ENCODE measurements at places on chromosomes 11 and 22.

- ATAC-seq, result no peak
Measured at GRCh38 chr11:84819537-84819936, 807.6 kb downstream of the DLG2 start.

DNA sequence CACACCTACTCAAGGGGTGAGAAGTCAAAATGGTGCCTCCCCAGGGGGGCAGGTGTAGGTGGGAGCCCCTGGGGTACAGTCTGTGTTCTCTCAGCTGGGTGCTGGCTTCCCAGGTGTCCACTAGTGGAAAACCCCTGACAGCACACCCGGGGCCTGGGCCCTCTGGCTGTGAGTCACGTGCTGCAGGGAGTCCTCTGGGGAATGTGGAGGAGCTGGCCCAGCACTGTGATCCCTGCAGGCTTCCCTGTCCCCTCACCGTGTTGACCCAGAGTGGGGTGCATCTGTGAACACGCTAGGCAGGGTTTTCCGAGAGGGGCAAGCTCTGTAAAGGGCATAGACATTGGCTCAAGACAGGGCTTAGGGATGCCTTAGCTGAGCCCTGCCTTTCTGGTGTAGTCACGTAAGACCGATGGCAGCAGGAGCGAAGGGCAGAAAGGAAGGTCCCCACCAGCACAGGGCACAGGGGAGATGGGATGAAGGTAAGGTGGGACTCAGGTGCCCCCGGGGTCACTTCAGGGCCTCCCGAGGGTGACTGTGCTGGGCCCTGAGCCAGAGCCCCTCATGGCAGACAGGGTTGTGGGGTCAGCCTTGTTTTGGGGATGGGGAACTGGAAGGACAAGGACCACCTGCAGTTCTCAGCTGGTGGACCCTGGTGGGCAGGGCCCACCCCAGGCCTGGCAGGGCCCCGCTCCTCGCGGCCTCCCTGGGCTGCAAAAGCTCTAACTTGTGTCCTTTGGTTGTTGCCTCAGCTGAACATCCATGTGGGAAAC is 14.1 kb downstream of the DERL3 start:
- no peak for ATAC-seq

DNA sequence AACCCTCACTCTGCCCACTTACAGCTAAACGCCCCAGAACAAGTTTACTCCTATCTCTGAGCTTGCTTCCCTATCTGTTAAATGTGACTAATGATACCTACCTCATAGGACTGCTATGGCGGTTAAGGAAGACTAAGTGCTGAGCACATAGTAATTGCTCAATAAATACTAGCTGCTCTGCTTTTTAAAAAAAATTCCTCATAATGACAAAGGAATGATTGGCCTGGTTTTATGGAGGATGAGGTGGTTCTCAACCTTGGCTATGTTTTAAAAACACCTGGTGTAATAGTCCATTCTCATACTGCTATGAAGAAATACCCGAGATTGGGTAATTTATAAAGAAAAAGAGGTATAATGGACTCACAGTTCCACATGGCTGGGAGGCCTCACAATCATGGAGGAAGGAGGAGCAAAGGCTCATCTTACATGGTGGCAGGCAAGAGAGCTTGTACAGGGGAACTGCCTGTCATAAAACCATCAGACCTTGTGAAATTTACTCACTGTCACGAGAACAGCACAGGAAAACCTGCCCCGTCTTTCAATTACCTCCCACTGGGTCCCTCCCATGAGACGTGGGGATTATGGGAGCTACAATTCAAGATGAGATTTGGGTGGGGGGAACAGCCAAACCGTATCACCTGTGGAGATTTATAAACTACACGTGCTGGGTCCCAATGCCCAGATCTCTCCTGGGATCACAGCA is 127.2 kb upstream of the SYT13 start:
- no peak for ATAC-seq

DNA sequence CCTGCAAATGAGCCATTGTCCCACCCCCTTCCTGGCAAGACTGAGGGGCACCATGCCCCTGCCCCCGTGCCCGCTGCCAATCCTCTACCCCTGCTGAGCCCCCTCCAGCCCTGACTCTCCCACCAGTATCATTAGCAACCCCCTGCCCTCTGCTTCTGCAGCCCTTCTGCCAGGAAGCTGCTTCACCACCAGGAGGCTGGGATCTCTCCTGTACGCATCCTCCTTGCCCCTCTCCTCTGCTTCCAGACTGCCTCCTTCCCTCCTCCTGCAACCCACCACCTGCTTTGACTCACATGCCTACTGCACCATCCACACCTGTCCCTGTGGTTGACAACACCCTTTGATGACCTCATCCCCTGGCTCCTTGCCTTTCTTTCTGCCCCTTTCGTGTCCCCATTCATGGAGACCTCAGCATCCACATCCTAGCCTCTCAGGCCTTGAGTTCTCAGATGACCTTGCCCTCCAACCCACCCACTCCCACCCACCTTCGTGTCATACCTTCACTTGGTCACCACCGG is 13.4 kb upstream of the PNPLA3 start:
- no peak for ATAC-seq

DNA sequence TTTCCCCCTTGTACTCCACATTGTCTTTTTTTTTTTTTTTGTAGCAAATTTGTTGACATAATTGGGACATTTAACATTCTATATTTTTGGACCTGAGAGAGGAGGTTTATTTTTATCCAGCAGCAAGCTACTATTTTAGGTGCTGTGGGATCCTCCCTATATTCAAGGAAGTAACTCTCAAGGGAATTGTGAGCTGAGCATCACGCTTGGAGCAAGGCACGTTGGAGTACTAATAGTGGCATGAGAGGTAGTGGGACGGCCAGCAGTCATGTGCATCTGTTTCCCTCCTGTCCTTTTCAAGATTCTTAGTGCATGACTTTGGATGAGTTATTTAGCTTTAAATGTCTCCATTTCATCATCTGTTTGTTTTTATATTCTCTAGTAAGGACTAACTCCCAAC is 52.3 kb downstream of the EXT2 start:
- no peak for ATAC-seq

DNA sequence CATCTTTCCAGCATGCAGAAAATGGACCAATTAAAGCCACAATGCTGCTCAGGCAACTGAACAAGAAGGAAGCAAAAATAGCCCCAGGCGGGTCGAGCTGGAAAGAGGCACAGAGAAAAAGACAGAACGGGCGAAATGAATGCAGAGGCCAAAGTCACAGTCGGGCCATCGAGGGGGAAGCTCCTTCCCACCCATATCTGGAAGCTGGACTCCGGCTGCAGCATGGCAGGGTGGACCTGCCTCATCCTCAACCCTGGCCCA is 58.6 kb upstream of the PRDM11 start:
- no peak for ATAC-seq

- peak; percentile 99 for ATAC-seq
Measured at GRCh38 chr11:126310200-126310991, 6.5 kb downstream of the DCPS start.

GRCh38 chr22:17472932-17473331 is 90.4 kb upstream of the SLC25A18 start:
- no peak for ATAC-seq

DNA sequence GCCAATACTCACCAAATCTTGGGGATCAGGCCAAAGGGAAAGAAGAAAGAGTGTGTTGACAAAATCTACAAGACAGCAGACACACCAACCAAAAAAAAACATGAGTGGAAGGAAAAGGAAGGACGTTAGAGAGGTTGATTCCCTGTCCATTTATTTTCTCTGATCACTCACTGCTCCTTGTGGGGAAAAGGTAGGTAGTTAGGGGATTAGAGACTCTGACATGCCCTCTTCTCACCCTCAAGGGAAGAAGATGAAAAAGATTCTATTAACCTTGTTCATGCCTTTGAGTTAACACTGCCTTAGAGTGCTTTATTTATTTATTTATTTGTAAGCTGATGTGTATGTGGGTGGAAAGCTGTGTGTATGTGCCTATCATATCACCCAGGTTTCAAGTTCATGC is at the start of gene OR52H1:
OR52H1 (minus strand) TSS at position 101 of the 400 bp plus-strand sequence. CDS start 3,035 bp downstream, outside the sequence.
- ATAC-seq, result no peak

GRCh38 chr11:96624126-96624525 is 234.3 kb downstream of the JRKL start:
- no peak for ATAC-seq

- ATAC-seq, result no peak
Measured at GRCh38 chr22:16834971-16835370, 9.8 kb upstream of the XKR3 start.

- ATAC-seq, result no peak
Measured at GRCh38 chr11:18834754-18835466, 43.3 kb upstream of the PTPN5 start.

GRCh38 chr11:77213589-77214428 is 85.8 kb downstream of the MYO7A start:
- ATAC-seq, result no peak

DNA sequence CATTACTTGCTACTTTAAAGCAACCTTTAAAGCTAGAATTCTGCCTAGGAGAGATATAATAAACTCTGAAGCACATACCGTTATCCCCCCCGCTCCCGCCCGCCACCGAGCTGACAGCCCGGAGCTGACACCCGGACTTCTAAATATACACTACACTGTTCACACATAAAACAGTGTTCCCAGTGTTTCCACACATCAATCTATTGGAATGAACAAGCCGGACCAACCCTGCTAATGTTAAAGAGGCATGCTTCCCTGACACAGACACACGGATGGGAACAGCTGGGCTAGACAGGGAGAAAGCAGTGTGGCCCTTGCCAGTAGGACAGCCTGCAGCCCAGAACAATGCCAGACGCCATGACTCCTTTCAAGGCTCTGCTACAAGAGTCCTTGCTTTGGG is 108.4 kb upstream of the CSNK2A3 start:
- no peak for ATAC-seq

- no peak for ATAC-seq
Measured at GRCh38 chr22:50720301-50721256, 17.4 kb upstream of the ACR start.

DNA sequence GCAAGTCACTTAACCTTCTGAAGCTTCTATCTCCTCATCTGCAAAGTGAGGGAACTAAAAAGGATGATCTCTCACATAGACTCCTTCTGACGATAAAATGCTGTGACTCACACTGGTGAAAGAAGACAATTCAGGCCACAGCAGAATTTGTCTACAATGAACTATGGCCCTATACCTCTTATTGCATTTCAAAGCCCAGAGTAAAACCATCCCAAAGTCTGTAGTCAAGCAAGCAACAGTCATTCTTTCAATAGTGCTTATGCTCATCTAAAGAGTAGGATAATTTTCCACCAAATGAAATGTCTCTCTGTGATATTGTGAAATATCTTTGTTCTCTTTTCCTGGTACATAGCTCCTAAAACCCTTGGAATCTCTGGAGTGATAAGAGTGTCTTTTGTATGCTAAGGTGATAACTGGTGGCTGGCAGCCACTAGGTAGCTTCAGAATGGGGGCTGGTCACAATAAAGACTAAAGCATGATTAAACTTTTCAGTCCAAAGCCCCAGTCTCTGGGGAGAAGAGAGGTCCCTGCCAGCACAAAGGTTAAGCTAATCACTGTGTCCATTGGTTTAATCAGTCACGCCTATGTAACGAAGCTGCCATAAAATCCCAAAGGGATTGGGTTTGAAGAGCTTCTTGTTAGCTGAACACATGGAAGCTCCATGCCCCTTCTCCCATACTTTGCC is 30.8 kb downstream of the SYTL2 start:
- peak; percentile 55 for ATAC-seq
